Mesothelial cell of epicardium (in vitro differentiated cells): ENCODE measurements at places on chromosomes 13 and 19.

DNA sequence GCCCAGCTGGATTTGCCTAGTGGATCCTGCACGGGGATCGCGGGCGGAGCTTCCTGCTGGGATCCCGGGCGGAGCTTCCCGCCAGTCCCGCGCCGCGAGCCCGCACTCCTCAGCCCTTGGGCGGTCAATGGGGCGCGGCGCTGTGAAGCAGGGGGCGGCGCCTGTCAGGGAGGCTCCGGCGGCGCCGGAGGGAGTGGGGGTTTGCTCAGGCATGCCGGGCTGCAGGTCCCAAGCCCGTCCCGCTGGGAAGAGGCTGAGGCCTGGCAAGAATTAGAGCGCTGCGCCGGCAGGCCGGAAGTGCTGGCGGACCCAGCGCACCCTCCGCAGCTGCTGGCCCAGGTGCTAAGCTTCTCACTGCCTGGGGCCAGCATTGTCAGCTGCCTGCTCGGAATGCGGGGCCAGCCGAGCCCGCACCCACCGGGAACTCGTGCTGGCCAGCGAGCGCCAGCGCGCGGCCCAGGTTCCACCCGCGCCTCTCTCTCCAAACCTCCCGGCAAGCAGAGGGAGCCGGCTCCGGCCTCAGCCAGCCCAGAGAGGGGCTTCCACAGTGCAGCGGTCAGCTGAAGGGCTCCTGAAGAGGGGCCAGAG is 119.6 kb downstream of the PRR20E start:
- DNase-seq: no peak

- DNase-seq: no peak
Observed at GRCh38 chr19:30739394-30739793, 367.2 kb downstream of the ZNF536 start.

DNA sequence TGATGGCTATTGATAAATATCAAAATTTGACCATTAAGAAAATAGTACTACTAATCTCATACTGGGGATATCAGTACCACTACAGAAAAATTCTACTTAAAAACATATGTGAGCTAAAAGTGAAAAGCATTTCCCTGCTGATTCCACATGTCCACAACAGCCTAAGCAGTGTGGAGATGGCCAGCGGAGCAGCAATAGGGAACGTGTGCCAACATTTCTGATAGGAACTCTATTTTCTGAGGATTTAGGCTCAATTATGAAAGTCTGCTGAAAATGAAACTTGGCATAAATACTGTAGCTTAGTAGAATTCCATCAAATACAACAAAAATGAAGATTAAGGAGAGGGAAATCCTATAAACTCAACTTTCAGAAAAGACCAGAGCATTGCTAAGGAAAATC is 311.6 kb downstream of the ENOX1 start:
- no peak for DNase-seq

DNA sequence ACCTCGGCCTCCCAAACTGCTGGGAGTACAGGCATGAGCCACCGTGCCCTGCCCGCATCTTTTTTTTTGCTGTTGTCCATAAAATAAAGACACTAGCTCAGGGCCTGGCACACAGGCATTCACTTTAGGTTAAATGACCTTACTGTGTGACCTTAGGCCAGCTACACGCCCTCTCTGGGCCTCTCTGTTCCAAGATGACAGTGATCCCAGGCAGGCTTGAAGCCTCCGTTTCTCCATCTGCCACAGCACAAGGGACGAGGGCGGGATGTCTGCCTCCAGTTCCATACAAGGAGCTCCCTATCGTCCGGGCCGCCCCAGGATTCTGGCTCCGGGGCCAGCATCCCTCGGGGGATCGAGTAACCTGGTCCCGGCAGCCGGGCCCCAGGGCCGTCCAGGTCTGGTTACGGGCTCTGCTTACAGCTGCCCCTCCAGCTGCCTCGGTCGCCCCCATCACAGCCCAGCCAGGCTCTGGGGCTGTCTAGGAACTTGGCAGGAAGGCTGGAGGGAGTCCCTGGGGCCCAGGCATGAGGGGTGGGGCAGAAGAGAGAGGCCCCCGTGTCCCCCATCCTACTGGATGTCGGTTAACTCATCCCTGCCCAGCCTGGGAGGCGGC is 11.9 kb upstream of the SEMA6B start:
- DNase-seq: no peak
